ENCODE measurements at places on chromosomes 5 and 9.

- no peak for DNase-seq
Measured at GRCh38 chr9:84374516-84374915, 34.0 kb upstream of the SLC28A3 start.

DNA sequence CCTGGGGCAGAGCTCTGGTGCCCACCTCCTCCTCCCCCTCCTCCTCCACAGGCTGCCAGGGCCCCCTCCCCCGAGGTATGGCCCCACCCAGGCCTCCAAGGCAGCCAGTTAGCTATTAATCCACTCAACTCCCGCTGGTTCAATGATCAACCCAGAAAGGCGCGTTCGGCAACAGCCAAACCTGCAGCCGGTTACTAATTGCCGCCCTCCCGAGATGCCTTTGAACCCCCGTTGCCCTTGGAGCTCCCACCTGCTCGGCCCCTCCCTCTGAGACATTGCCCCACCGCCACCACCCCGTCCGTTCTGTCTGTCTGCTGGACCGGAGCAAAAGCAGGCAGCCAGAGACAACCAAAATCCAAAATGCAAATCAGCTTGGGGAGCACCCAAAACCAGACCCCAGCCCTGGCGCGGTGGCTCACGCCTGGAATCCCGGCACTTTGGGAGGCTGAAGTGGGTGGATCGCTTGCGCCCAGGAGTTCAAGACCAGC is 25.8 kb downstream of the NOTCH1 start:
- DNase-seq = no peak

- no peak for DNase-seq
Measured at GRCh38 chr9:137632230-137633161, 13.7 kb downstream of the EHMT1 start.

DNA sequence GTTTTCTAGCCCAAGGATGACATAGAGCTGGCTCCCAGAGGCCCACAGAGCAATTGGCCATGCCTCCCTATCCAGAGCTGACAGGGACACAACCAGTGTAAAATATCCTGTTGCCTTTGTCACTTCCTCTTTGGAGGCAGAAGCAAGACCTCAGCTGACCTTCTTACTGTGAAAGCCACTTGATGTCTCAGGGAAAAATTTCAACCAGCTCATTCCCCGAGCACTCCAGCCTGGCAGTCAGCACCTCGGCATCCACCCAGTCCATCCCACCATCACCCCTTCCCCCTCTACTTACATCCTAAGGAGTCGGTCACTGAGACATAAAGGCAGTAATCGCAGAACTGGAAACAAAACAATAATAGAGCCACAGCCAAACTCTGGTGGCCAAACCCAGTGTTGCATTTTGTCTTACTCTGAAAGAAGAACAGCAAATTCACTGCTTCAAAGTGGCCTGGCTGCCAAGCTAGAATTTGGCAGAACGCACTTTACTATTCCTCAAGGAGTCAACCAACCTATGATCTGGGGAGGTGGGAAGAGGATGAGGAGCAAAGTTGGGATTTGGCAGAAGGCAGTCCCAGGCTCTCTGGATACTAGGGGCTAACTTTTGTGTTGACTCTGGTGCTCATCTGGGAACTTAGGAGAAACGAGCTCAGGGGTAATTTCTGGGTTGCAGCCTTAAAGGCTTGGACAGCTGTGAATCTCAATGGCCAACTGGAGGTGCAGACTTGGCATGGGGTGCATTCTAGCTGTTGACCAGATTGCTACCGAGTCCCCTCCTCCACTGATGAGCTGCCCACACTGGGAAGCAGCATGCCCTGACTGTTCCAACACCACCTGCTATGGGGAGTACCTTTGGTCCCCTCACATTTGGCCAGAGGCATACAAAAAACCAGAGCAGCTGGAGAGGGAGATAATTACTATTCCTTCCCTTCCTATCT is 13.6 kb downstream of the NIPAL4 start:
- DNase-seq = no peak

DNA sequence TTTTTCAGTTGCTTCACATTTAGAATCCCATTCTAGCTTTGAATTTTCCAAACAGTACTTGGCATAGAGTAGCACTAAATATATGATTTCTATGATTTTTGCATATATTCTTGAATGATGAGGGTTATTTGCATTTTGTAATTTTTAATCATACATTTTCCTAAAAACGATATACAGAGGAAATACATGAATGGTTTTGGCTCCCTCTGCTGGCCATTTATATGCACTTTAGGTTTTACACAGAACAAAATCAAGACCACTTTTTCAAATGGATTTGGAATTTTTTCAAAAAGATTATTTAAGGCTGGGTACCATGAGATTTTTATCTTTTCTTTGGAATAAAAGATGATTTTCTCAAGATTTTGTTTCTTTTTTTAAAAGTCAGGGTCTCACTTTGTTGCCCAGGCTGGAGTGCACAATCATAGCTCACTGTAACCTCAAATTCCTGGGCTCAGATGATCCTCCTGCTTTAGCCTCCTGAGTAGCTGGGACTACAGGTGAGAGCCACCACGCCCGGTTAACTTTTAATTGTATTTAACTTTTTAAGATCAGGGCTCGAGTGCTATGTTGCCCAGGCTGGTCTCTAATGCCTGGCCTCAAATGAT is 16.7 kb upstream of the COMMD10 start:
- DNase-seq = peak; percentile 74

DNA sequence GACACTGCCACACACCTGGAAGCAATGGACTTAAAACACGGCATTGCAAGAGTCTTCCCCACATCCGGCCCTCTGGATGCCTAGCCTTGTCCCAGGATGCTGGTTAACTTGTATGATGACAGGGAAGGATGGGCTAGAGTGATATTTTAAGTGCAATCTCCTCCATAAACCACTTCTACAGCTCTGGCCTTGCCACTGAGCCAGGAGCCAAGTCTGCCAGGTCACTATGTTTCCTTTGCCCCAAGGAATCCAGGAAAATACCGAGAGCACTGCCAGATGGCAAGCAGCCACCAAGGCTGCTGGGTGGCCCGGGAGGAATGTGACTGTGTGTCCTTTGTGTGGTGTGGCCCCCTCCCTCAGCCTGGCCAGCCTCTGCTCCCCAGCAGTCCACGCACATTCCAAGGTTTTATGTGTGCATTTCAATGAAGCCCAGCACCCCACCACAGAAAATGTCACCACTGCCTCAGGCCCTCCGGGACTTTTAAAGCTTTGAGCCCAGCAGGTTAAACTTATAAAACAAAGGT is 106.0 kb downstream of the FRMD3 start:
- DNase-seq = peak; percentile 39

- no peak for DNase-seq
Measured at GRCh38 chr9:20538956-20539355, 83.3 kb downstream of the MLLT3 start.

DNA sequence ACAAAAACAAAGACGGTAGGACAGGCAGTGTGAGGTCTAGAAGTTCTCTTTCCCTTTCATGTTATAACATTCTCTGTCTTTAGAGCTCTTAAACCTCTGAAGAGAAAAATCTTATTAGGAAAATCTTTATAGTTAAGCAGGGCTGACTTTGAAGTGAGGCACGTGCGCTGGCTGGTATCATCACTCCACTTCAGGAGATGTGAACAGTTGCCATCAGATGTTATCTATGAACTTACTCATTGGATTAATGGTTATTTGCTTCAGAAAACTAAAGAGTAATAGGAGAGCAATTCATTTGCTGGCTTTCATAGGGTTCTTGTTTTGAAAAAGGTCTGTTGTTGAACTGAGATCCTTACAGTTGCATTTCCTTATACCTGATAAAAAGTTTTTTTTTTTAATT is 25.7 kb downstream of the LRRTM2 start:
- DNase-seq = no peak
